Stimulated activated CD8-positive, alpha-beta memory T cell treated with anti-CD3 and anti-CD28 coated beads, Interleukin-15, amount 100 ng/mL, for 24 hours (primary cell): ENCODE measurements at places on chromosomes 2 and 18.

DNA sequence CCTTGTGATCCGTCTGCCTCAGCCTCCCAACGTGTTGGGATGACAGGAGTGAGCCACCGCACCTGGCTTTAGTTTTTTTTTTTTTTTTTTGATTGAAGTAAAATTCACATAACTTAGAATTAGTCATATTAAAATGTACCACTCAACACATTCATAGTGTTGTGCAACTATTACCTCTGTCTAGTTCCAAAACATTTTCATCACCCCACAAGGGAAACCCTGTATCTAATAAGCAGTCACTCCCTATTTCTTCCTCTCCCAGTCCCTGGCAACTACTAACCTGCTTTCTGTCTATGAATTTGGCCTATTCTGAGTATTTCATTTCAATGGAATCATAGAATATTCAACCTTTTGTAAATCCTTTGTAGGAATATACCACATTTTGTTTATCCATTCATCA is 123.9 kb upstream of the FAM117B start:
- DNase-seq, result no peak

- DNase-seq, result no peak
Measured at GRCh38 chr2:104820126-104820525, 33.8 kb upstream of the POU3F3 start.

DNA sequence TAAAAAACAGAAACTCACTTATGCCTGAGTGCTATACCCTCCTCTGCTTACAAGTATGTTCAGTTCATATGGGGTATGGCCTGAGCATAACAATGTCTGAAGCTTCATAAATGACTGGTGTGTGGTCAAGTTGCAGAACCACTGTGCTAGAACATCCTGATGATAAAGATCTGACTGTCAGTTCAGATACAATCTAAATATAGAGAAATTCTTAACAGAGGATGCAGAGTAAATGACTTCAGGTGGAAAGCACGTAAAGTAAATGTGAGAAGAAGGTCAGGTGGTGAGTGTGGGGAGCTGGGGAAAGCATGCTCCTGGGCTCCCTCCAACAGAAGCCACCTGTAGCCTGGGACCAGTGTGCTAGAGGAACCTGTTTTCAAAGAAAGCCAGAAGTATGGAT is 926.2 kb downstream of the TSN start:
- no peak for DNase-seq

GRCh38 chr2:71510196-71510807 is 56.9 kb downstream of the DYSF start:
- peak; percentile 48 for DNase-seq

GRCh38 chr2:43222475-43223309 is 3.7 kb downstream of the ZFP36L2 start:
- DNase-seq, result no peak

GRCh38 chr2:208627110-208627884 is 220.7 kb downstream of the PTH2R start:
- no peak for DNase-seq

DNA sequence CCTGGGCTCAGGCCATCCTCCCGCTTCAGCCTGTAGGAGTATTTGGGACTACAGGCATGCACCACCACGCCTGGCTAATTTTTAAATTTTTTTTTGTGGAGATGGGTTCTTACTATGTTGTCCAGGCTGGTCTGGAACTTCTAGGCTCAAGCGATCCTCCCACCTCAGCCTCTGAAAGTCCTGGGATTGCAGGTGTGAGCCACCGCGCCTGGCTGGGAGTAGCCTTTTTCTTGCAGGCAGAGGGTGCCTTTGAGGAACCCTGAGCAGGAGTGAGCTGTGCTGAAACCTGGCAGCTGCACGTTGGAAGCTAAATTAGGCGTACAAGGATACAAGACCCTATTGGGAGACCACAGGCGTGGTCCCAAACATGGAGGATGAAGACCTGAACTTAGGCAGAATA is 8.0 kb downstream of the CTDSP1 start:
- DNase-seq, result no peak

DNA sequence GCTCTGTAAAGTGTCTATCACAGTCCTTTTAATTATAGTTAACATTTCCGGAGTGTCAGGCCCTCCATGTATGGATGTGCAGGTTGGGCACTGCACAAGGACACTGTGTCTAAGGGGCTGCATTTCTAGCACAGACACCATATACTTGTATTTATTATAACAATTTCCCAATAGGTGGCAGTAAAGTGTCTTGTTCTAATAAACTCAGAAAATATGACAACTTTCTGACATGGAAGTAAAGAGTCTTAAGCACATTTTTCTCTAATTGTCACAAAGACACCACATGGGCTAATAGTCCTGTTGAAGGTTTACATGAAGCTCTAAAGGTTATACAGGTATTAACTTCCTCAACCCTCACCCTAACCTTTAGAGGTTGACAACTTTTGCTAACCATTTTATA is 156.6 kb downstream of the DYSF start:
- no peak for DNase-seq

DNA sequence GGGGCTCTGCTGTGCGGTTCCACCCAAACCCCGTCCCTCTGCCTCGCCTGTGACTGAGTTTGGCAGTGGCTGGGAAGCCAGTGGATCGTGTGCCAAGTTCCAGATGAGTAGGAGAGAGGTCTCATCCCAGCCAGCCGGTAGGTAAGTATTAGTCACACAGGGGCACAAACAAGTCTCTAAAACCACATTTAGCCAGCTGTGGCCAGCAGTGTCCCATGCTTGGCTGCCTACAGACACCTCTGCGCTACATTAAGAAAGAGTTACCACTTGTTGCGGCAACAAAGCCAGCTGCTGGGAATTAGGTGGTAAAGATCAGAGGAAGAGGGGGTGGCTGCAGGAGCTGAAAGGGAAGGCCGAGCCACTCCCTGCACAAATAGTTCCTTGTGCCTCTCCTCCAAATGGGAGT is 81.2 kb downstream of the GATA6 start:
- no peak for DNase-seq

DNA sequence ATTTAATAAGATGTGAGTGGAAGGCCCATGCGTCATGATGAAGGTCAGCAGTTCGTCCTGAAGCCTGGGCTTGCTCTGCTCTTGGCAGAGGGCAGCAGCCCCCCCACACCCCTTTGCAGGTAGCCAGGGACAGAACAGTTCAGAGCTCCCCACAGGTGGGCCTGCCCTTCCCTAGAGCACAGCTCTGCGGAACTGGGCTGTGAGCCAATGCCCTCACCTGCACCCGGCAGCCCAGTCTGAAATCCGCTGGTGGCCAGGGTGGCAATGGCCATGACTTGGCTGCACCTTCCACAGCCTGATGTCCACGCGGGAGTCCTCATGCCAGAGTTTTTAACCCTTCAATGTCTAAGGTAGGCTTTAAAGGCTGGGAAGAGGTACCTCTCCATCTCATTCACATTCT is 136.7 kb downstream of the ACKR3 start:
- DNase-seq, result no peak

DNA sequence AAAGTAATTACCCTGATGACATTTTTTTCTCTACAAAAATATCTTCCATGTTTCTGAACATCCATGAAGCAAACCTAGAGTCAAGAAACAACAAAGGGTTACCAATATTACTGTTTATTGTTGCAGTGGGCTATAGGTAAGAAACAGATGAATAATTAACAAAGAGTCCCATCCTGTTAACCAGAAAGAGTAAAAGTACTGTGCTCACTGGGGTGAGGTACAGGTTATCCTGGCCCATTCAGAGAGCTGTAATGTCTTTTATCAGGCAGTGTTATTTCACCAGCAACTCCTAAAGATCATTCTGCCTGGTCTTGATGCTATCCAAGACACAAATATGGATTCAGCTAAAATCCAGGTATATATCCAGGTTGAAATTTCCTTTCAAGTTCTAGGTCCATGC is 754.9 kb downstream of the SATB2 start:
- no peak for DNase-seq
